ENCODE measurements at places on chromosomes 12 and 14.

- DNase-seq: no peak
Observed at GRCh38 chr12:53664936-53665335, 10.9 kb downstream of the ATP5MC2 start.

DNA sequence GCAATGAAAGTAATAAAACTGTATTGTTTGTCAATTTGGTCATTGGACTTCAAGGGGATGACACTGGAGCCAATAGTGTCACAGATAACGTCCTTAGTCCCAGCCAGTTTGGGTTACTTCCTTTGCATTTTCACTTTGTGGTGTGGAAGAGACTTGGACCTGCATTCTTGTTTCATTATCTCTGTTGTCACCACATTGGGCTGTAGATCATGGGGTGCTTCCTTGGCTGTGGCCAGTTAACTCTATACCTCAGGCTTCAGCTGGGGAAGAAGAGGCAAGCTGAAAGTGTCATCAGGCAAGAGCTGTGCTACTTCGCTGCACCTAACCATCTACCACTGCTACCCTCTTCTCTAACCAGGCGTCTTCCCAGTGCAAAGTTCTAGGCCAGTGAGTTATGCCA lies 15.1 kb upstream of the CISTR start:
- no peak for DNase-seq

- DNase-seq: no peak
Observed at GRCh38 chr12:15209782-15210181, 11.4 kb downstream of the RERG start.

GRCh38 chr12:125890366-125890905 lies 825.2 kb downstream of the AACS start:
- no peak for DNase-seq

GRCh38 chr12:591167-592023 lies 71.8 kb downstream of the NINJ2 start:
- no peak for DNase-seq

DNA sequence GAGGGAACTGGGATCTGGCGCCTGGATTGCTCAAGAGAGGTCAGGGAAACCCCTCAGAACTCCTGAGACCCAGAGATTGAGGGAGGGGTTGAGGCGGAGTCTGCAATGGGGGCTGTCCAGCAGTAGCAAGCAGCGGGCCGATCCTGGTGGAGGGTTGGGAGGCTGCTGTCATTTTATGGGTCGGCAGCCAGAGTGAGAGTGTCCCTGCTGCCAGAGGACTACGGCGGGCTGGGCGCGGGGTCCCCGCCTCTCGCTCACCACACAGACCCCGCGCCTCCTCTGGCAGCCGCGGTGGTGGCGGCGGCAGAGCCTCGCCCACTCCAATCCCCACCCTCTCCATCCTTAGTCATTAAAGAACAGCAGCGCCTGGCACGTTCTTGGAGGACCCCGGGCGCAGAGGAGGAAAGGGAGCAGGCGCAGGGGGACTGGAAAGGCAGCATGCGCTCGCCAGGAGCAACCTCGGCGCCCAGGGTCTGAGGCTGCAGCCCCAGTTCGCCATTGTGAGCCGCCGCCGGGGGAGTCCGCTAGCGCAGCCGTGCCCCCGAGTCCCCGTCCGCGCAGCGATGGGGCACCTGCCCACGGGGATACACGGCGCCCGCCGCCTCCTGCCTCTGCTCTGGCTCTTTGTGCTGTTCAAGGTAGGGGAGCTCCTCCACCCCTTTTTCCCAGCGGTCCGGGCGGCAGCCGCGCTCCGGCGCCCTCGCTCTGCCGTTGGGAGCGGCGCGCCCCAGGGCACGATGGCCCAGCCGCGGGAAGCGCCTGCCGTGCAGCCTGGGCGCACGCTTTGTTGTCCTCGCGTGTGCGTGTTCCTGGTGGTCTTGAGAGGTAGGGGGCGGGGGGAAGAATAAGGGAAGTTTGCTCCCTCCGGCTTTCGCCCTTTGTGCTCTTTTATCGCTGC lies at the start of gene PTPRO:
Gene PTPRO (plus strand): TSS at position 345 of the 898 bp plus-strand sequence.
- DNase-seq: no peak

- DNase-seq: no peak
Observed at GRCh38 chr12:6855322-6855721, 3.4 kb downstream of the USP5 start.

GRCh38 chr14:65755331-65755730 lies 342.8 kb downstream of the FUT8 start:
- DNase-seq: no peak

GRCh38 chr12:43973993-43974392 lies 138.1 kb downstream of the TMEM117 start:
- DNase-seq: no peak

DNA sequence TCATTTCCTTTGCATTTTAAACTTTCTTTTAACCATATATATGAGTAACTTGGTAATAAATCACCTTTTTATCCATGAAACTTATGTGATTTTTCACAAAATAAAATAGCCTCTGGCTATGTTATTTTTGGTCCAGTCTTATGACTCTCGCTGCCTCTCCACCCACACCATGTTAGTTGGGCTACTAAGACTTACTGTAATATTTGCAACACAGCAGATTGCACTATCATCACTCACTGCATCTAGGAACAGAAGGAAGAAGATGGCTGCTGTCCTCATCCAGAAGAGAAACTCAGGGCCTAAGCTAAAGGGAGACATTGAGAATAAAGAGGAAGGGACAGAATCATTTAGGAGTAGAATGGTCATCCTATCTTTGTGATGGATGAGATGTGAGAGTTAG lies 12.6 kb upstream of the B4GALNT3 start:
- no peak for DNase-seq

- peak; percentile 47 for DNase-seq
Observed at GRCh38 chr14:104292084-104292970, 153.9 kb downstream of the KIF26A start.

GRCh38 chr12:22380031-22380430 lies 45.5 kb upstream of the ST8SIA1 start:
- no peak for DNase-seq

GRCh38 chr12:22641353-22642053 lies 16.5 kb downstream of the ETNK1 start:
- DNase-seq: no peak

DNA sequence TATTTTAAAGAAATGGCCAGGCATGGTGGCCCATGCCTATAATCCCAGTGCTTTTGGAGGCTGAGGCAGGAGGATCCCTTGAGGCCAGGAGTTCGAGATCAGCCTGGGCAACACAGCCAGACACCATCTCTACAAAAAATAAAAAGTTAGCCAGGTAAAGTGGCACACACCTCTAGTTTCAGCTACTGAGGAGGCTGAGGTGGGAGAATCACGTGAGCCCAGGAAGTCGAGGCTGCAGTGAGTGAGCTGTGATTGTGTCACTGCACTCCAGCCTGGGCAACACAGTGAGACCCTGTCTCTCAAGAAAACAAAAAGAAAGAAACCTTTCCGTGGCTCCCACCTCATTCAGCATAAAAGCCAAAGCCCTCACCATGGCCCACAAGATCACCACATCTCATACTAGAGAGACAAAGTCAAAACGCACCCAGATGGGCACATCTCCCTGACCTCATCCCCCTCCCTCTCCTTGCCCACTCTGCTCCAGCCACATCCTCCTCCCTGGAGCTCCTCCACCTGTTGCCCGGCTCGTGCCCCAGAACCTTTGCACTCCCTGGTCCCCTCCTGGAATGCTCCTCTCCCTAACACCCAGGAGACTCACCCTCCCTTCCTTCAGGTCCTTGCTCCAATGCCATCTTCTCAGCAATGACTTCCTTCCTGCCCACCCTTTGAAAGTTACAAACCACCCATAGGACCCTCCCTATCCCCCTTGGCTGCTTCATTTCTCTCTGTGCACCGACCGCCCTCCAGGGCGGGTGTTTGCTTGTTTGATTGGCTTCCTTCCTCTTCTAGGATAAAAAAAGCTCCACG lies 4.8 kb upstream of the SCARB1 start:
- no peak for DNase-seq

GRCh38 chr12:1457901-1458300 lies 136.5 kb downstream of the FBXL14 start:
- DNase-seq: no peak

GRCh38 chr12:43762596-43762995 lies 3.8 kb downstream of the IRAK4 start:
- no peak for DNase-seq

DNA sequence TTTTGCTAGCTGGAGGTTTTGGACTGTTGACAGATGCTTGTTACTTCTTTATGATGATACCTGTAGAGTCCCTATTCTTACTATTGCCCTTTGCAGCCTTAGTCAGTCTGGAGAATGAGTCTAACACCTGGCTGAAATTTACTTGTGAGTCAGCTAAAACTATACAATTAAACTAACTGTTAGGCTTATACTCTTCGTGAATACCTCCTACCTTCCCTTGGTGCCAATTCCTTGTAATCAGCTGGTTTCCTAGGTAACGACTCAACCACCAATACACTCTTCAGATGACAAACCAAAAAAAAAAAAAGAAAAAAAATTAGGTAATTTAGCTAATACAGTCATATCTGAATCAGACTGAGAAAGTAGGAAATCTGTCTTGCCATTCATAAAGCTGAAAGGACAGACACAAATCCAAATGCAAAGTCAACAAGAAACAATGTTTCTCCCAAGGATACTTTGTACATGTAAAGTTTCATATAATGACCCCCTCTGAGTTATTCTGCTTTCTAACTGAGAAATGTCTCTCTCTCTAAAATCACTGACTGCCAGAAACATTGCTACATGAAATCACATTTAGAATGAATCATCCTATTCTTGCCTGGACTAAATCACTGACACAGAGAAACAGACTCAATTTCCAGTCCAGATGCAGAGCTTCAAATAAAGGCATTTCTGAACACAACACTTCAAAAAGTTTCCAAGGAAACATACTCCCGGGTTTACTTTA lies 56.5 kb upstream of the CDKL1 start:
- no peak for DNase-seq

DNA sequence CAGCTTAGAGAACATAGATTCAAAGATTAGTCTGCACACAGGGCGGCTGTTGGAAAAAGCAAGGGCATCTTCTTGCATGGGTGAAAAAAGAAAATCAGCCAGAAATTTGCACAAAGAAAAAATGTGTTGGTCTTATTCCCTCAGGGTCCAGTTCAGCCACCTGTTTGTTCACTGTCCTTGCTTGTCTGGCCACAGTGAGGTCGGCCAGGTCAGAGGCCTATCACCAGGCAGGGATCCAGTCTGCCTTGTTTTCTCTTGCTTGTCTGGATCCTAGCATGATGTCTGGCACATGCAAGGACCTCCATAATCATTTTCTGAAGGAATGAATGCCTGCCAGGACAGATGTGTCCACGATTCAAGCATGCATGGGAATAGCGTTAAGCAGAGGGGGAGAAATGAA lies 359.1 kb upstream of the TBX3 start:
- no peak for DNase-seq

DNA sequence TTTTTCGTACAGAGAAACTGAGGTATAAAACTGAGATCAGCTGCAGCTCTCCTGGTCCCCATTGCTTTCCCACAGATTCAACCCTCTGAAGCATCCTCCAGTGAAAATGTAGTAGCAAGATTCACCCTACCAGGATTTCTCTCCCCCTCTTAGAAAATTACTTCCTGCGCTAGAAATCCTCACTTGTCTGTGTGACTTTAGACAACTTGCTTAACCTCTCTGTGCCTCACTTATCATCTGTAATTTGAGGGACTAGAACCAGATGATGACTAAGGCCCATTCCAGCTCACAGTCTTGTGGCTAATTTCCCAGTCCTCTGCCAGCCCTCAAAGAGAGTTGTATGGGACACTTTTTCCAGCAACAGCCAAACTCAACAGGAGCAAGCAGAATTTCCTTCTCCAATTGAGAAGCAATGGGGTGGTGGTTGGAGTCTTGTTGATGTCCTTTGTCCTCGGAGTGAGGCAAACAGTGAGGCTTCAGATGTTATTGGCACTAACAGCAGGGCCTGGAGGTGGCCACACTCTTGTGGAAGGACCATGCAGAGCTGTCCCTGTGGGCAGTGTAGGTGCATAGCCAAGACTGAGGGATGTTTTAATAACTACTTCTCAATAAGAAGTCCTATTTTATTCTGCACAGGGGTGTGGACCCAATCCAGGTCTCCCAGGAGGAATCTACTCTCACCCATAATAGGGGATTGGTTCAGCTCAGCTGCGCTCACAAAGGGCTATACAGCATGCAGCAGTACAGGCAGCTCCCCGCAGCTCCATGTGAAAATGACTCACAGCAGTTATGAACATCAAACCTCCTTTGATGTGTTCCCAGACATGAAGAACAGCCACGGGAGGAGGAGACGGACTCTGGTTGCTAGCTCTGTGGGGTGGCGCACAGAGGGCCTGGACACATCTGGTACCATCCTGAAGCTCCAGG lies 200.1 kb downstream of the DAD1 start:
- DNase-seq: no peak

- DNase-seq: no peak
Observed at GRCh38 chr12:31951008-31951407, 8.2 kb upstream of the RESF1 start.

GRCh38 chr12:870378-870777 lies 79.1 kb downstream of the RAD52 start:
- no peak for DNase-seq

GRCh38 chr12:63098851-63099250 lies 52.1 kb downstream of the AVPR1A start:
- DNase-seq: no peak

GRCh38 chr12:30763053-30763452 lies 8.3 kb upstream of the CAPRIN2 start:
- no peak for DNase-seq

- DNase-seq: no peak
Observed at GRCh38 chr14:51068268-51068667, 26.6 kb downstream of the TRIM9 start.

DNA sequence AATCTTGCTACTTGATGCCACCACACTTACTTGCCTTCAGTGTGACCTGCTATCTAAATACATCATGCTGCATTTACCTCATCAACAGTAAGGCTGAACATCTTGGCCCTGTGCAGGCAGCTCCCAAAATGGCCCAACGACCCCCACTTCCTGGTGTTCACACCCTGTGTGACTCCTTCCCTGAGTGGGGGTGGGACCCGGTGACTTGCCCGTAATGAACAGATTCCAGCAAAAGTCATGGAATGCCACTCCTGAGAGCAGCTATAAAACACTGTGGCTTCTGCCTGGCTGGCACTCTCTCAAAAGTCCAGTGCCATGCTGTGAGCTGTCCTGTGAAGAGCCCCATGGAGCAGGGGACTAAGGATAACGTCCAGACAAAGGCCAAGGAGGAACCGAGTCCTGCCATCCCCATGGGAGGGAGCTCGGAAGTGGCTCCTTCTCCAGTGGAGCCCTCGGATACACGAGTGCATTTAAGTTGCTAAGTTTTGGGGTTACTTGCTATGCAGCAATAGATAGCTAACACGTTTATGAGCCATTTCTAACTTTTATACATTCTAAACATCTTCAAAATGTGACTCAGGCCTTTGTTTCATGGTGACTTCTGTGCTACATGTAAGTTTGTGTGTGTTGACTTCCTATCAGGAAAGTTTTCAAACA lies 33.0 kb downstream of the P2RX2 start:
- DNase-seq: peak; percentile 33

- DNase-seq: no peak
Observed at GRCh38 chr12:124120739-124121138, 147.7 kb downstream of the ZNF664 start.

GRCh38 chr12:26279908-26280307 lies 84.5 kb downstream of the SSPN start:
- no peak for DNase-seq
